Calu3 (cell line): ENCODE measurements at places on chromosomes 4 and X. TPM values are rescaled to one million over a fixed set of nuclear protein-coding genes. Genes with fewer than 3 reads are reported as not detected.

GRCh38 chrX:23935106-23935505 lies 27.3 kb downstream of the CXorf58 start:
- no peak for DNase-seq

GRCh38 chr4:31741326-31741725 lies 1021.2 kb downstream of the PCDH7 start:
- no peak for DNase-seq

- DNase-seq, result no peak
Observed at GRCh38 chrX:50779694-50780093, 34.3 kb downstream of the SHROOM4 start.

- DNase-seq, result no peak
Observed at GRCh38 chr4:87109945-87110344, 110.5 kb downstream of the KLHL8 start.

DNA sequence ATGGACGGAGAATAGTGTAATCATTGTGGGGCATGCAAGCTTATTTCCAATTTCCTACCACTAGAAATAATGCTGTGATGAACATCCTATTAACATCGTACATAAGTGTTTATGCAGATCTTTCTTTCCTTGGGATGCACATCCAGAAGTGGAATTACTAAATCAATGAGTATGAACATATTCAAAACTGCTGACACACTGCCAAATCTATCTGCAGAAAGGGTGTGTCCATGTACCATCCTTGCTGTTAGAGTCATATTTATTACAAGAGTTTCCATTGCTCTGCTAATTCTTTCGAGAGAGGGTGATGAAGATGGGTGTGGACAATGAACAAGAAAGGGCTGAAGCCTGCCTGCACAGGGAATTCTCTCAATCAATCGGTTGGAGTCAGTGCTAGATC lies 82.6 kb downstream of the GPC4 start:
- DNase-seq, result no peak

DNA sequence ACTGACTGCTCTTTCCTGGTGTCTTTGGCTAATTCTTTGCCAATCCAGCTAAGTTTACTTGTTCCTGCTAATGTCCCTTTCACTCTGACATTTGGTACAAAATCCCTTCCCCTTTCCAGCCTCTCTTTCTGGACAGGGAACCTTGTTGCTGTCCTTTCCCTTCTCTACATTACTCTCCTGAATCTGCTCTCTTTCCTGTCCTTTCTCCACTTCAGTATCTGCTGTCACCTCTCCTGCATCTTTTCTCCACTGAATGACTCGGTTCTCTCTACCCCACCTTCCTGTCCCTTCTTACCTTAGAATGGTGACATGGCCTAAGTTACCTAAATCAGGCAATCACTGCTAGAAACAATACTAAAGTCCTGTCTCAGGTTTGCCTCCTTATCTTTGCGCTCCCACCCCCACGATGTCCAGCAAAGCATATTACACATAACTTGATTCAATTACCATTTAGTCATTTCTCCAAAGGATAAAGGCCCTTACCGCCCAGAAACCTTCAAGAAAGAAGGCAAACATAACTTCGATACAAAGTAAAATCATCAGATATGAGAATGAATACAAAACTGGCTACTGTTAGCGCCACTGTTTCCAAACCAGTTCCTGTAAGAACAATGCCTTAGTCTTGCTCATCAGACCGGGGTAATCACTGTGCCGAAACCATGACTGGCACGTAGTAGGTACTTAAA lies 890 bp downstream of the BOD1L1 start:
- DNase-seq, result no peak

DNA sequence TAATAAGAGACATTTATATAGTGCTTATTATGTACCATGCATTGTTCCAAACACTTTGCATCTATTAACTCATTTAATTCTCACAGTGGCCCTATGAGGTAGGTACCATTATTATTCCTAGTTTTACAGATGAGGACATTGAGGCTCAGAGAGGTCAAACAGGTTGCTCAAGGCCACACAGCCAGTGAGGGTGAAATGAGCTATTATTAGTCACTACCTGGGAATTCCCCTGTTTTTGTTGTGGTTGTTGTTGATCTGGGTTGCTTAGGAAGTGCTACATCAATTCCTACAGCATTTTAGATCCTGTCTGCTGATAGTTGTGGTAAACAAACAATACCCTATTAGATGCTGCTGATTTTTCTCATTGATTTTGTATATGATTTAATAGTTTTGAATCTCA lies 41.2 kb downstream of the APLN start:
- DNase-seq, result no peak

GRCh38 chr4:70938086-70938485 lies 35.9 kb downstream of the MOB1B start:
- no peak for DNase-seq

GRCh38 chr4:89022426-89023128 lies 34.4 kb downstream of the FAM13A start:
- DNase-seq, result no peak

GRCh38 chr4:52259978-52260377 lies 208.9 kb downstream of the SPATA18 start:
- no peak for DNase-seq

- no peak for DNase-seq
Observed at GRCh38 chr4:26257850-26258249, 63.0 kb upstream of the RBPJ start.

DNA sequence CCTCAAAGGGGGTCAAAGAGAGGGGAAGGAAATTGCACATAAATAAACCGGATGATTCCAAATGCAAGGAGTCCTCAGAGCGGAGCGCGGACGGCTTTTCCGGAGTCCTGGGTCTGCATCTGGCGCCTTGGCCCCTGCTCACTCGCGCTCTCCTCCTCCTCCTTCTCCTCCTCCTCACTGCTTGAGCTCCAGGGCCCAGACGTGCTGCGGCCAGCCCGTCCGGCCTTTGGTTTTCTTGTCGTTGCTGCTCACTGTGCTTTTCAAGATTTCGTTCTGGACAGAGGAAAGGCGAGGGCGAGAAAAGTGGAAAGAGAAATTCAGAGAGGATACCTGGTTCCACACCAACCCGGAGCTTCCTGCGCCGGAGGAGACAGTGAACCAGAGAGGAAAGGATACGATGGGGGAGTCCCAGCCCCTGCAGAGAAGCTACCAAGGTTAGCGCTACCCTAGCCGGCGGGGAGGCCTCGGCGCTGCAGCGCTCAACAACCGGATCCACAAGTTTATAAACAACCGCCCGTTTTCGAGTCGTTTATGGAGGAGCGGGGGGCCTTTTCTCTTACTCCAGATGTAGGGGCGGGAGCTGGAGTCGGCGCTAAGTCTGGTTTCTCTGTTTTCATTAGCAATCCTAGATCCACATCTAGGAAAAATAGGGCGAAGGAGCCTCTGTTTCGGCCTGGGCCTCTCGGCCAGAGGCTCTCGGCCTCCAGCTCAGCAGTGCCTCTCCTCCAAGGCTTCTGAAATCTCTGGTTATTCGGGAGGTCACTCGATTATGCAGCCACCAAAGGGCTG lies 2.7 kb downstream of the HAND2 start:
- no peak for DNase-seq

- DNase-seq, result no peak
Observed at GRCh38 chr4:80183250-80184052, 13.9 kb upstream of the PRDM8 start.

DNA sequence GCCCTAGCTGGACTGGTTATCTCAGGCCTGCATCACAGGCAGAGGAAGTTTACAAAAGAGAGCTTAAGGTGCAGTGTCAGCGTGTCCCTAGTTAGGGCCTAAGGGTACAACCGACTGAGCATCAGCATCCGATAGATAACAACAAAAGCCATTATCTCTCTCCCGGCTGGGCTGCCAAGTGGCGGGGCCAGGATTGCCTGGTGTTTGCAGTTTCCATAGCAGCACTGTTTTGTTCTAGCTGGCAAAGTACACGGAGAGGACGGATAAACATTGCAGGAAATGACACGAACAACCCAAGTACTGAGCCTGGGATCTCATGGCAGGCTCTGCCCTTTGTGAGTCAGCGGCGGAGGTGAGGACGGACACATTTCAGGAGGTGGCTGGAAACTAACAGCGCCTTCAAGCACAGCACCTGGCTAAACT lies 104.7 kb upstream of the NOCT start:
- peak; percentile 55 for DNase-seq

- no peak for DNase-seq
Observed at GRCh38 chrX:119238557-119238956, 2.5 kb downstream of the PGRMC1 start.

GRCh38 chr4:165288639-165289422 lies 38.6 kb upstream of the MSMO1 start:
- DNase-seq, result no peak

GRCh38 chr4:6606465-6607235 lies 31.7 kb downstream of the MAN2B2 start:
- DNase-seq, result no peak

GRCh38 chr4:80062527-80062926 lies 10.5 kb downstream of the ANTXR2 start:
- no peak for DNase-seq

P2RY10 gene
- not detected in 2 replicates for total RNA-seq

CD38 gene
- total RNA-seq, result 3.4 and 9.4 TPM in 2 replicates

UTP3 gene
- 22.2 and 24.2 TPM in 2 replicates for total RNA-seq
